ENCODE measurements at places on chromosomes 3 and 15.

DNA sequence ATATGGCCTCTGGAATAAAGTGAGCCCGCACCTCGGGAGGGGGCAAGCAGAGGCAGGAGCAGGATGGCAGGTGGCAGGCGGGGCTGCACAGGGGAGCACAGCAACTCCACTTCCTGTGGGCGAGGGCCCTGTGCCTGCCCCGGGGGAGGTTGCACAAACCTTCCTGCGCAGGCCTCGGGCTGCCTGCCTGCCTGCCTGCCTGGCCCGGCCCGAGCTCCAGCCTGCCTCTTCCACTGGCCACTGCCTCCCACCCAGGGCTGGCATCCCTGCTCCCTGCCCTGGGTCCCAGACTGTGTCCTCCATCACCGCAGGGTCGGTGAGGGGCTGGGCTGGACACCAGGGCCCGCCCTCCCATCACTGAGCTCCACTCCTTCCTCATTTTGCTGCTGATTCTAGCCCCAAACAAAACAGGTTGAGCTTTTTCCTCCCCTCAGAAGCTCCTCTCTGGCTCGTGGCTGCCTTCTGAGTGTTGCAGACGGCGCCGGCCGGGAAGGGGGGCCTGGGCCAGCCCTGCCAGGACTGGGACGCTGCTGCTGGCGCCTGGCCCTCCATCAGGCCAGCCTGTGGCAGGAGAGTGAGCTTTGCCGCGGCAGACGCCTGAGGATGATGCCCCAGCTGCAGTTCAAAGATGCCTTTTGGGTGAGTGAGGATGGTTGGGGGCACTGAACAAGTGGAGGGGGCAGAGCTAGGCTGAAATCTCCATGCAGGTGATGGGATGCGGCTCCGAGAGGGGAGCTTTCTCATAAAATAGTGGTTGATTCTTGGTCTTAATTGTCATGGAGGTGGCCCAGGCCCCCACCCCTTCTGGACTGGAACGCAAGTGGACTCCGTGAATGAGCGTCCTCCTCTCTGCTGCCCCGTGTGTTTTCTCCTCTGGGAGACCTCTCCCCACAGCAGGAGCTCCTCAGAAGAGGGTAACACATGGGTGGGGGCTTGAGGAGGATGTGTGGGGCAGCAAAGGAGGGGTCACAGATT lies at the start of gene PSTPIP1:
Gene PSTPIP1 (plus strand): TSS at position 156 of the 975 bp plus-strand sequence. CDS start 448 bp downstream, at position 604.
- DNase-seq, result peak; percentile 79

DNA sequence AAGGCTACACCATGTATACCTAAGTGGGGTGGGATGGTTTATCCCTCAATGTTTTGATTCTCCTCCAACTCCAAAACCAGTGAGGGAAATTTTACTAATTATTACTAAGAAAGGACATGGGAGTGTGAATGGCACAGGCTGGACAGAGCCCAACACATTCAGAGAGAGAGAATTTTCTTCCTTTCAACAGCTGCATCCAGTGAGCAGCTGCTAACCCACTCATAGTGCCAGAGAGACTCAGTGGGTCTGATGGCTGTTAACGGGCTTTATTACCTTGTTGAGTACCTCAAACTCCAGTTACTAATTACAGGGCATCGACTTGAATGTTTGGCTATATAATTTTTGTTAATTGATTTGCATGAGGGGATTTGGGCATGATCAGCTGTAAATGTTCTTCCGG lies 75.8 kb downstream of the RORA start:
- no peak for DNase-seq

DNA sequence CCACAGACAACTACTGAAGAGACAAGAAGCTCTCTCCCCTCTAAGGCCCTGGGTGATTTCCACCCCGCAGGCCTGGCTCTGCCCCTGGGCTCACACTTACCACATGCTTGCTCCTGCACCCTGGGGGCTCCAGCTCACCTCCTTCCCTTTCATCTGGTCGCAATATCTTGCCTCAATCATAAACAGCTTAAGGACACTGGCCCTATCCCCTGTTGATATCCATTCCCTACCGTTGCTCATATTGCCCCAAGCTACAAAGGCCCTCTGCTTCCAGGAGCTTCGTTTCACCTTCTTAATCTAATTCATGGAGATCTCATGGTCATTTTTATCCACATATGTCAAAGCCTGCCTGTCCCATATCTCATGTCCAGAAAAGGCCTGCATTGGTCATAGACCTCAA lies 46.0 kb upstream of the TSEN2 start:
- DNase-seq, result no peak

- DNase-seq, result no peak
These were observed 27.2 kb downstream of the TBL1XR1 start for GRCh38 chr3:177169936-177170722.

DNA sequence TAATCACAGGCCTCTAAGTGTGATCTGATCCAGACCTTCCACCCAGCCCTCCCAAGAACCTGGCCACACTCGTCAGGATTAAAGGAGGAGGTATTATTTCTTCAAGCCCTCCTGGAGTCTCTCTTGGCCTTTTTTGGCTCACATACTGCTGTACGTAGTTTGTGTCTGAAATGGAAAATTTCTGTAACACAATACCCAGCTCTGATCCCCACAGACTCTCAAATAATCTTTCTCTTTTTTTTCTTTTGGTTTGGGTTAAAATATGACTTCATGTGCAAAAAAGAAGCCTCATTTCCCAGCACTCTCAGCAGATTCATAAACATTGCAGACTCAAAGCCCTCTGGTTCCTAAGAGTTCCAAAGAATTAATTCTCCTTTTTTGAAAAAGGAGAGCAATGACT lies 96.5 kb upstream of the PHLDB2 start:
- no peak for DNase-seq

DNA sequence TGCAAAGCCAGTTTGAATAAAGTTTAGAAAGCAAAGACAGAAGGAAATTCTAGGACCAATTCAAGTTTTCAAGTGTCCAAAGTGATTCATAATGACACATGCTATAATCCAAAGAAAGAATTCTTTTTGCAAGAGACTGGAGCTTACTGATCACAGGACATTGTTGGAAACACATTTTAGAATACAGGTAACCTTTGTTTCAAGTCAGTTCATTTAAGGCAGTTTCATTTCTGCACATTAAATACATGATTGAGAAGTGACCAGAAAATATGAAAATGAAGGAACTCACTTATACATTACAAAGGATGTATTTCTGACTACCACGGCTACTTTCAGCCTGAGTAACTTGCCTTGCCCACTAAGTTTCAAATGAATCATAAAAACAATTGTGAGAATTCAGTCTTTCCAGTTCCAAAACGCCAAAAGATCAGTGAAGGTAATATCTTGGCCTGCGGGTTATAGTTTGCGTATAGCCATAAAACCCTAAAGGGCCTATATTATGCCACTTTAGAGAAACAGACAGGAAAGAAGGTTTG lies 48.7 kb downstream of the PRICKLE2 start:
- DNase-seq, result no peak

GRCh38 chr3:81459733-81460132 lies 301.7 kb downstream of the GBE1 start:
- no peak for DNase-seq

DNA sequence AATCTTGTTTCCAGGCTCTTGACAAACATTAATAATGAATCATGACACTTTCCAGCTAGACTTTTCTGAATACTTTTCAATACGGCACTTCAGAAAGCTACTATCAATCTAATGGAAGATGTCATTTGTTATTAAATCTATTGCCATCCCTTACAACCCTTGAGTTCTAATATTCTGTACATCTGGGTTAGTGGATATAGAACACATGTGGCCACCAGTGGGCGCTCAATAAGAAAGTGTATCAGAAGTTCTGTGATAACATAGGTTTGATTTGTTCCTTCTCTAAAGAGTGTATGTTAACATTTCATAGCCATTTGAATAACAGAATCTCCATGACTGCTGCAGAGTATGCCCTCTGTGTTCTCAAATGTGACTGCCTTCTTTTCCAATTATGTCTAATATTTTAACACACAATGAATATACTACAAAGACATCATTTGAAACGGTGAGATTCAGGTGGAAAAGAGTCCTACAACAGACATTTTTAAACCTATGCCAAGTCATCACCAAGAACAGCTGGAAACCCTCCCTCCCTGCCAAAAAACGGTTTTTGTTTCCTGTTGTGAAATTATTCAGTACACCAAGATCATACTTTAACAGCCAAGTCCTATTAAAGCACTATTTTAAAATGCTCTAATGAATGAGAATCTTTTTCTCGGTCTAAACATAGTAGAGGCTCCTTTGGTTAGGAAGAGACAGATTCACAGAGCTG lies 22.2 kb downstream of the ALDH1A2 start:
- peak; percentile 55 for DNase-seq

DNA sequence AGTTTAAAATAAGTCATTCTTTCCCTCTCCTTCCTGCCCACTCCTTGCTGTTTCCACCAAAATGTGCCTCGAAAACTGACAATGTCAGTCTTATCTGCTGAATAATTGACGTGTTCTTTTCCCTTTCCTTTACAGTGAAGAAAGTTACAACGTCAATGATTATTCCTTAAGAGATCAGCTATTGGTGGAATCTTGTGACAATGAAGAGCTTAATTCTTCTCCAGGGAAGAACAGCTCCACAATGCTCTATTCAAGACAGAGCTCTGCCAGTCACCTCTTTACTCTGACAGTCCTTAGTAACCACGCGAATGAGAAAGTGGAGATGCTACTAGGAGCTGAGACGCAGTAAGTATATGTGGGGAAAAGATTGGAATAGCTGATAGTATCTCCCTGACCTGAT lies 84.1 kb downstream of the DHX36 start:
- no peak for DNase-seq

DNA sequence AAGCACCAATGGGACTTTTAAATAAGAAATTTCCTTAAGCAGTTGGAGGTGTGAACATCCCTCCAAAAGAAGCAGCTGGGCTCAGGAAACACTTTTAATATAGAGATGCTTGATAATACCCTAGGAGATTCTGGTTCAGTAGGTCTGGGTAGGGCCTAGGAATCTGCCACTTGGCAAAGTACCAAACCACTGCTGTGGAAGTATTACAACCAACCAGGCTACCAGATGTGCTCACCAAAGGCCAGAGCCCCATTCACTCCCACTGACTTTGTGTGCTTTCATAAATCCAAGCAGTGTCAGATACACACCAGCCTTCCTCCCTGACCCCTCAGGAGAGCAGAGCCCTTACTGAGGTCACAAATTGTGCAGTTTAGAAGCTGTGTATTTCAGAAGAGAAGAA lies 162.6 kb downstream of the CCNL1 start:
- no peak for DNase-seq

All from activated CD4-positive, alpha-beta T cell treated with anti-CD3 and anti-CD28 coated beads for 48 hours (primary cell).